IPS DF 6.9 (cell line): ENCODE measurements at places on chromosomes 6 and 20.
A peak's percentile ranks its signal among the peaks of the same experiment; 100 is the strongest.

- no peak for DNase-seq
Observed at GRCh38 chr6:85641897-85642773, 551 bp downstream of the SYNCRIP start.

DNA sequence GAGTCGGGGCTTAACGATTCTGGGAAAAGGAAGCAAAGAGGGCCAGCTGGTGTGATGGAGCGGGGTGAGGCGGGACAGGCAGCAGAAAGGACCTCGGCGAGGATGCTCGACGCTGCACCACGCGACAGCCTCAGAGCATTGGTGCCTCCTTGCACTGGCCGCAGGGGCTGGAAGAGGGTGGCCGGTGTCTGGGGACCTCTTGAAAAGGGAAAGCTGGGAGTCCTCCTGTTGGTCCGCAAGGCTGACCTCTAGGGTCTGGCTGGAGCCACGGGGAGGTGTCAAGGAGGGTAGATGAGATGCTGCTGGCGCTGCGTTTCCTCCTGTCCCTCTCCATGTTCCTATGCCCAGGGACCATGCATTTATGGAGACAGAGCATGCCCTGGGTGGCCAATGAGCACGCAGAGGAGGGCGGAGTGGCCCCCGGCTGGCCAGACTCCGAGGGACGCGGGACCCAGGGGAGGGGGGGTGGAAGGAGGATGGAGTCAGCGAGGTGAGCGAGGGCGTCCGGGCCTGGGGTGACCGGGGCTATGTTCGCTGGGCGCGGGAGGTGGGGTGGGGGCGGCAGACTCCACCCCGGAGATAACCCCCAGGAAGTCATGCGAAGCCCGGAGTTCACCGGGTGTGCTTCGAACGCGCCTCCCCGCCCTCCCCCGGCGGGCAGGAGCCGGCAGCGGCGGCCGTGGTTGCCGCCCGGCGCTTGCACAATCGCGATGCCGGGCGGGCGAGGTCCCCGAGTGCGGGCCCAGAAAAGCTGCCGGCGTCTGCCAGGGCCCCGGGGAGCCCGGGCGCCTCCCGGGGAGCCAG, at the start of gene CYP24A1:
CYP24A1 (minus strand) TSS at position 334 of the 804 bp plus-strand sequence. CDS start 407 bp downstream, outside the sequence.
- no peak for DNase-seq

DNA sequence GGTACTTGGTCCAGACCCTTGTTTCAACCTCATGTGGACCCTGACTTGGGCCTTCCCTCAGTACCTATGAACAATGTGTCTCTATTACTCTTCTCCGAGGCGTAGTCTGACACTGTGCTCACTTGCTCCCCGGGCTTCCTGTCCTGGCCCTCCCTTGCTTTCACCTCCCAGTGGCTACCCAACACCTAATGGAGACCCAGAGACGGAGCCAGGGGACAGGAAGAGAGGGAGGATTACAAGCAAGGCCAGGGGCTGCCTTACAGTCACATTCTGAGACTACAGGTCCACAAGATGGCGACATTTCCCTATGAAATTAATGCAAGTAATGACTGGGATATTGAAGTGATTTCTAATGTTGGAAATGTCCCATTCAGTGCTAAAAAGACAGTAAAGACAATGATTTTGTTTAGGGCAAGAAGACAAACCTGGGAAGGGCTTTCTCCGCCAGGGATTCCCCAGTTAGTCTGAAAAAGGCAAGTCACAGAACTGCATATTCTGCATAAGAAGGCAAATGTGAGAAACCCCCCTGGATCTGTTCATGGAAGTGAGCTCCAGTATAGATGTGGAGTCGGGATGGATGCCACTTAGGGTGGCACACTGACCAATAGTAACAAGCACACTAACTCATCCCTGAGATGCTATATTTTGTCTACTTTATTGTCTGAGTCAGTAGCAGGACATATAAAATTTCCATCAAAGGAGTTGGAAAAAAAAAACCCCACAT, 44.0 kb upstream of the ZBTB24 start:
- peak; percentile 71 for DNase-seq

DNA sequence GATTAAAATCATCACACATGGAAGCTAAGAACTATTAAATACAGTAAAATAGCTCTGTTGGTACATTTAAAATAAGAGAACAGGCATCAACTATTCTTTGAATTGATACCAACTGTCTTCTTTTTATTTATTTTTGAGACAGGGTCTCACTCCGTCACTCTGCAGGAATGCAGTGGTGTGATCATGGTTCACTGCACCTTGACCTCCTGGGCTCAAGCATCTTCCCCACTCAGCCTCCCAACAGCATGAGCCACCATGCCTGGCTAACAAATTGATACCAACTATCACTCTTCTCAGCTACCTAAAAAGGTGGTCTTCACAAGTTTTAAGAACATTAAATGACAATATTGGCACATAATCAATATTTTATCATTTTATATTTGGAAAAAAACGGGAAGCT, 7.8 kb upstream of the PNISR start:
- DNase-seq, result no peak

GRCh38 chr6:159169557-159170332, 545 bp downstream of the FNDC1 start:
- DNase-seq, result no peak

- DNase-seq, result no peak
Observed at GRCh38 chr6:41066867-41067304, 5.3 kb downstream of the OARD1 start.
